ENCODE measurements at places on chromosomes 3 and 15.

- DNase-seq: peak; percentile 14
These were observed 1.0 kb downstream of the USF3 start for GRCh38 chr3:113695431-113695785.

- no peak for DNase-seq
These were observed 8.2 kb upstream of the TMEM62 start for GRCh38 chr15:43125100-43125661.

DNA sequence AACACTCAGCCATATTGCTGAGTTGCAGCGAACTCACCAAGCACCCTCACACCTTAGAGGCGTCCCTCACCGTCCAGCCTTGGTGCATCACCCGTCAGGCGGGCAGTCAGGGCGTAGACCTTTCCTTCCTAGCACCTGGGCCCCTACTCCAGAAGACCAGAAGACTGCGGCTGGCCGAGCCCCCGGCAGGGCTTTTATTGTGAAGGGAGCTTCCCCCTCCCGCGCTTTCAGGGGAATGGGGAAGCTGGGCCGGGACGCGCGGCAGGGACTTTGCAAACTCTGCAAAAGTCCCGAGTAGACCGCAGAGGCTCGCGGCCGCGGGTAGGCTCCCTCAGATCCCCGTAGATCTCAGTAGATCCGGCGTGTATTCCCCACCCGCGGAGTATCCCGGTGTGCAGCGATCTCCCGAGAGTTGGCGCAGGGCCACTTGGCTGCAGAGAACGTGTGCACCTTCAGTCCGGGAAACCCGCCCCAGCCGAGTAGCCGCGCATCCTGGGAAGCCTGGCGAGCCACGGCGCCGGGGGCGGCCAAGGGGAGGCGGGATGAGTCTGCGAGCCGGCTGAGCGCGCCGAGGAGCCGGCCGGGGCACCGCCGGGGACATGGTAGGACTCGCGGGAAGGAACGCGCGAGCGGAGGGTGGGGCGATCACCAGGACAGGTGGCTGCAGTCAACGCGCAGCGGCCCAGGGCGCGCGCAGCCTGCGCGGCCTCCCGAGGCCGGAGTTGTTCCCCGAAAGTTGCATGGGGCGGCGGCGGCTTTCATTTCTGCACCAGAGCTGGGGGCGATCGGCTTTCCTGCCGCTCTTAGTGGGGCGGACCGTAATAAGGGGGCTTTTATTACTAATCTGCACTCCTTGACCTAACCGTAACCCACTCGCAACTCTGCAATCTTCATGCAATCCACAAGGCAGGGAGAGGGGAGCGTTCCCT, at the start of gene GASK1A:
Gene GASK1A (plus strand): TSS at position 268 of the 929 bp plus-strand sequence. CDS start 332 bp downstream, at position 600.
- DNase-seq: peak; percentile 19

GRCh38 chr15:48680841-48681240, 35.3 kb upstream of the FBN1 start:
- DNase-seq: no peak

DNA sequence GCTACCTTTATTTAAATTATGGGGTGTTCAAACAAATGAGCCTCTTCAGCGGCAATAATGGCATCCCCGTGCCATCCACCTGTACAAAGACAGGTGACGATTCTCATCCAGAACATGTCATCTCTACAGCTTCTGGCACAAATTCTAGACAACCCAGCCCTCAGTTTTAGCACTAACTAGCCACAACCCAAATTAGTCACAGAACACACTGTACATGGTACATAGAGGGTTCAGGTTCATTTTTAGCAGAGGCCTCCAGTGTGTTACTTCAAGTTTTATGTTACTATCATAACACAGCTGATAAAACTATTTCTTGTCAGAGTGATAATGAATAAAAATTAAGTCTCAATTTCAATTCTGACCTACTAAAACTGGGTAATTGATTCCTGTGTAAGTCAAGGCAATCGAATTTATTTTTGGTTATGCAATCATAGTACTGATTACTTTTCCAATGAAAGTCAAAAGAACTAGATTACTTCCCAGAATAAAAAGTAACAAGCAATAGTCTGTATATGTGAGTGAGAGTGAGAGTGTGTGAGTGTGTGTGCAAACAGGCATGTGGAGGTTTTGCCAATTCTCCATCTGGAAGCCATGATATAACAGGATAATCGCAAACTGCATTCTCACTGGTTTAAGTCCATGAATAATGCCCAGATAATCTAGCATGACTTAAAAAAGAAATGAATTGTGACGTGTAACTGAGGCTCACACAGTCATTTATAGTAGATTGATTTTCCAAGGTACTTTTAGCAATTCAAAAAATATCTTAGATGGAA, 37.4 kb downstream of the SHQ1 start:
- DNase-seq: no peak

- DNase-seq: no peak
These were observed 35.3 kb downstream of the OXNAD1 start for GRCh38 chr3:16300307-16300706.

DNA sequence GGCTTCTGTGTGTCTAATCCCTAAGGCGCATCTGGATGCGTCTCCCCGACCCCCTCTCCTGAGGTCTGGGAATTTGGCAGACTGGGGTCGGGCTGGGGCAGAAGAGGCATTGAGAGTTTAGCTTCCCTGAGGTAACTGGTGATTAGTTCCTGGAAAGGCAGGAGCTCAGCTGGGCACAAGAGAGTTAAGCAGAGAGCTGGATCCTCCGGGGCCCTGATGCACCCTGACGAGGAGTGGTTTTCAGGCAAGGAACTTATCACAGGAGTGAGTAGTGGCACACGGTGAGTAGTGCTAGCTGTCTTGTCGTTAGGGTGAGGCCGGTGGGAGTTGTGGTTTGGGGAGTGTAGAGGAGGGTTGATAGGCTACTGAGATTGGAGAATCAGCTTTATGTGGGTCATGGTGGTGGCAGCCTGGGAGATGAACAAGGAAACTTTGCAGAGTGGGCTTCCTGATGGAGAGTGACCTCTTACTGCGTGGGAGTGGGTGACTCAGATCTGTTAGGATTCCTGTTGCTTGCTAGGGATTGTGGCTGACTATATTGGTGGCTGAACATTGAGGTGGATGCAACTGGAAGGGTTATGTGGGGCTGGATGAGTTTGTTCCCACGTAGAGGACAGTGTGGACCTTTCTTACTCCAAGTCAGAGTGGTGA, 897 bp downstream of the RAD54L2 start:
- peak; percentile 7 for DNase-seq

DNA sequence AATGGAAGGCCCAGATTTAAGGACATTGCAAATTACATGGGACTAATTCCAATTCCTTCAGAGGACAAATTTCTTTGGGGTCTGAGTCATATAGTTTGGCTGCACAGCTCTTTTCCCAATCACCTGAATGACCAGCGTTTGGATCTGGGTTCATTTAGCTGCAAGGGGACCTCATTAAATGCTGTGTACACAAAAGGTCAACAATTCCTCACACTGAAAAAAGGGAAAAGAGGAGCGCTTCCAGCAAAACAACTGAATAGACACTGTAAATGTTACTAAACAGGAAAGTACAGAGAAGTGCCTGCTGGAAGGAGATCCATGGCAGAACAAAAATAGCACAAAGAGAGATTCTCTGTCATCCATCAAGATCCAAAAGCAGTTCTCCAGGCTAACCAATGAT, 356.0 kb upstream of the LMCD1 start:
- DNase-seq: no peak

DNA sequence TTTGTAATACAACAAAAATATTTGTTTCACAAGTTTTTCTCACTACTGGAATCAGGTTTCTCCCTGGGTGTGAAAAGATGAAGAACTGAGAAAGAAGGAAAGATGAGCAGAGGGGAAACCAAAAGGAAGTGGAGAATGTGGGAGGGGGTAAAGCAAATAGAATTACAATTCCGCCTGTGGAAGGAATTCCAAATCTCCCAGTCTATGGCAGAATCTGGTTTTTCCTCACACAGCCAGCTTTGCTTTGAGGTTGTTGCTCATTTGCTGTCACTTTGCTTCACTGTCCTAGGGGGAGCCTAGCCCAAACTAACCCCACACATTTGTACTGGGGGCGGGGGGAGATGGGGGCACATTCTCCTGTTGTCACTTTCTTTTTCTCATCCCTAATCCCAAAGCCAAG, 43.9 kb downstream of the RPL22L1 start:
- DNase-seq: no peak

- DNase-seq: no peak
These were observed 21.3 kb downstream of the LRIG1 start for GRCh38 chr3:66479532-66479947.

- DNase-seq: no peak
These were observed 270.9 kb upstream of the CCDC54 start for GRCh38 chr3:107106316-107106715.

- DNase-seq: no peak
These were observed 39.3 kb upstream of the UACA start for GRCh38 chr15:70802629-70803028.
